Ovary (tissue), 10 donors: ENCODE measurements at places on chromosomes 13 and 19. TPM values are rescaled to one million over a fixed set of nuclear protein-coding genes. Genes with fewer than 3 reads are reported as not detected.

TMPRSS9 gene
- polyA plus RNA-seq: 0.05 TPM

GRCh38 chr19:50492303-50493052 is 15.8 kb upstream of the GARIN5A start:
- no peak for DNase-seq

DNA sequence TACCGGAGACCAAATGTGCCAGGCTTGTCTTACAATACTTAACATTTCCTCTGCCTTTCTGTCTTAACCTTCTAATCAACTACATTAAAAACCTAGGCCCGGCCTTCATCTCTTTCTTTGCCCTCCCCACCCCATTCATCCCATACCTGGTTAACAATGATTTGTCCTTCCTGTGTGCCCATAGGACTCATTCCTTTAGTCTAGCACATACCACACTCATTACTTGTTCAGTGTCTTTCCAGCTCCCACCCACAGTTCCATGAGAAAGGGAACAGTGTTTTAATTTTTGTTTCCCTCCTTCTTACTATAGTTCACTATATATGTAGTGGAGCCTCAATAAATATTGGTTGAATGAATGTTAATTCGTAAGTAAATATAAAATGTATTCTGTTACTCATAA is 2.4 kb downstream of the CLN5 start:
- no peak for DNase-seq

- DNase-seq: no peak
Observed at GRCh38 chr13:50132904-50133357, 117.7 kb downstream of the KCNRG start.

DNA sequence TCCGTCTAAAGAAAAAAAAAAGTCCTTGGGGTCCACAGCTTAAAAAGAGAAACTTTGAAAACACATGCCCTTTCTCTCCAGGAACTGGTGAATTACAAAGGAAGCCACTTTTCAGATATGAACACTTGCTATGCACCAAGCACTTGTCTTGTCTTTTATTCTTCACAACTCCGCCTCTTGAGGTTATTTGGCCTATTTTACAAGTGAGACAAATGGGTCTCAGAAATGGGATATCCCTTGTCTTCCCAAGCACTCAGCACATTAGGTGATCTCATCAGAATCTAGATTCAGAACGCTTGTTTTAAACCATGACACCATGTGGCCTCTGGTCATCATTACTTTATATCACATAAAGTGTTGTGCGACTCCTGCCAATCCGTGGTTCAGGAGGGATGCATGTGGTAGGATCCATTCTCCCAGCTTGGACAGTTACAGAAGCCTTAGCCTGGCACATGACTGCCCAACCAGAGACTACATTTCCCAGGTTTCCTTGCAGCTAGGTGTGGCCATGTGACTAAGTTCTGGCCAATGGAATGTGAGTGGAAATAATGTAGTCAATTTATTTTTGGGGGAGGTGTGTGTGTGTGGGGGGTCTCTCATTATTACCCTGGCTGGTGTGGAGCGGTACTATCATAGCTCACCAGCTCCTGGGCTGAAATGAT is 13.9 kb downstream of the TSKS start:
- DNase-seq: no peak

GRCh38 chr13:95251641-95252040 is 49.6 kb downstream of the ABCC4 start:
- no peak for DNase-seq
